ENCODE measurements at places on chromosomes 2 and 18.
A peak's percentile ranks its signal among the peaks of the same experiment; 100 is the strongest.

GRCh38 chr2:234579231-234579962, 82.5 kb upstream of the ARL4C start:
- no peak for DNase-seq

- DNase-seq, result no peak
Measured at GRCh38 chr2:56117764-56118163, 66.0 kb upstream of the CCDC85A start.

- no peak for DNase-seq
Measured at GRCh38 chr2:1156531-1156930, 205.9 kb downstream of the SNTG2 start.

- DNase-seq, result no peak
Measured at GRCh38 chr18:46518438-46518837, 138.6 kb downstream of the LOXHD1 start.

- no peak for DNase-seq
Measured at GRCh38 chr2:237603718-237604362, 13.3 kb upstream of the RAB17 start.

- DNase-seq, result no peak
Measured at GRCh38 chr2:127580167-127581049, 44.9 kb downstream of the MYO7B start.

DNA sequence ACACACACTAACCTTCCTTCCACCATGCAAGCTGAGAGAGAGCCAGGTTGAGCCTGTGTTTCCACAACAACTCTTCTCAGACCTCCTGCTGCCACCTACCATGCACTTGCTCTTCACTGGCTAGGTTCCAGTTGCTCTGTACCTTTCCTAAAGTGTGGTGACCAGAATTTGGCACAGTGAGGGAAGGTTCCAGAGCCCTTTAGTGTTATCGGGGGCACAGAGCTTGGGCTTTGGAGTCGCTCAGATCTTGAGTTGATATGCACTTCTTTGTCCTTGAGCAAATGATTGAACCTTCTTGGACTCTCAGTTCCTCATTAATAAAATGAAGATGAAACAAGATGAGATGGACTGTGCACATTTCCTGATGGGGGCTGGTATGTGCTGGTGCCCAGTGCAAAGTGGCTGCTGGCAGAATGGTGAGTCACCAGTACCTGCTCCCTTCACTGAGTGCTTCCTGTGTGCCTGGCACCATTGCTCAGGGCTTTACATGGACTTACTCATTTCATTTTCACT, 47.1 kb downstream of the NEDD4L start:
- no peak for DNase-seq

DNA sequence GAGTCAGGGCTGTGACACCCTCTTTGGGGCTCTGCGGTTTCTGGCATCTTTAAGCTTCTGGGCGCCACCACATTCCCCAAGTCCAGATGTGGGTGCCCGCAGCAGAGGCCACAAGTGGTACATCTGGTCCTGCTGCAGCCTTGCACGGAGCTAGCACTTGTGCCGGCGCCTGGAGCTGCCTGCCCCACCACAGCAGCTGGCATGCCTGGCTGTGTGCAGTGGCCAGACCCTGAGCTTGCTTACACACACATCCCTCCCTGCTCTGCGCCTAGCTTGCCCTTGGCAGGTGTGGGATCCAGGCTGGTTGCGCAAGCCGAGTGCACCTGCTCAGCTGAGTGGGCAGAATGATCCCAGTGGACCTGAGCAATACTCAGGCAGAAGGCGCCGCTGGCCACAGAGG, 27.3 kb downstream of the SLC4A10 start:
- no peak for DNase-seq

DNA sequence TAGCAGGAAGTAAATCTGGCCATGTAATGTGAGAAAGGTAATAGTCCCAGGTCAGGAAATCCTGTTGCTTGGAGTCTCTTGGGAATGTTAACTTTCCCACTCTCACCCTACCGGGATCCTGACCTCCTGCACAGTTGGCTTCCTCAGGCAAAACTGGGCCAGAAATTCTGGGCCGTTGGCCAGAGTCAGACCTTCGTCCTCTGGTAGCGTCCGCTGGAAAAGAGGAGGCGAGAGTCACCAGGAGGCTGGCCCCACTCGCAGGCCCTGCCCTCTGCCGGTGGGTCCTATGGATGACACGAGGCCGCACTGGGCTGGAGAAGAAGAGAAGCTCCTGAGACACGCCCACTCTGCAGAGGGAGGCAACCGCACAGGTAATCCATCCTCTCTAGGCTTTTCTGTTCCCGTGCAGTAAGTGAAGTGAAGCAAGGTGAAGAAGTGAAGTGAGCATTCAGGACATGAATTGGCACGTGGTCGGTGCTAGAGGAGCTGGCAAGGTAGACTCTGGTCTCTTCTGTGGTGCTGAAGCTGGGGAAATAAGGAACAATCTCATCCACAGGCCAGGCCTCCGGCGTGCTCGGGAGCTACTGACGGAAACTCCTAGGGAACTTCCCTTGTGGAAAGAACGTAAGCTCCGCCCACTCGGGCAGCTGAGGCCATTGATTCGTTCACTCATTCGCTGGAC, 182.7 kb upstream of the GLI2 start:
- peak; percentile 13 for DNase-seq

GRCh38 chr2:54558188-54559005, 102.3 kb downstream of the SPTBN1 start:
- peak; percentile 62 for DNase-seq

DNA sequence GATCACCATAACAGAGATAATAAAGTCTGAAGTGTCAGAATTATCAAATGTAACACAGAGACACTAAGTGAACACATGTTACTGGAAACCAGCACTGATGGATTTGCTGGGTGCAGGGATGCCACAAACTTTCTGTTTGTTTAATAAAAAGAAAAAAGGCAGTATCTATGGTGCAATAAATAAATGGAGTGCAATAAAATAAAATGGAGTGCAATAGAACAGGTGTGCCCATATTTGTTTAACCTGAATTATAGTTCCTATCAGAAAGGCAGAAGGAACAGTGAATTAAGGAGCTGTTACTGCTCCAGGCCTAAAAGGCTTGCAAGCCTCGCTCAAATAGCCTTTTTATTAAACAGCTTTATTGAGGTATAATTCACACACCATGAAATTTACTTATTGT, 81.0 kb upstream of the KIDINS220 start:
- DNase-seq, result no peak

DNA sequence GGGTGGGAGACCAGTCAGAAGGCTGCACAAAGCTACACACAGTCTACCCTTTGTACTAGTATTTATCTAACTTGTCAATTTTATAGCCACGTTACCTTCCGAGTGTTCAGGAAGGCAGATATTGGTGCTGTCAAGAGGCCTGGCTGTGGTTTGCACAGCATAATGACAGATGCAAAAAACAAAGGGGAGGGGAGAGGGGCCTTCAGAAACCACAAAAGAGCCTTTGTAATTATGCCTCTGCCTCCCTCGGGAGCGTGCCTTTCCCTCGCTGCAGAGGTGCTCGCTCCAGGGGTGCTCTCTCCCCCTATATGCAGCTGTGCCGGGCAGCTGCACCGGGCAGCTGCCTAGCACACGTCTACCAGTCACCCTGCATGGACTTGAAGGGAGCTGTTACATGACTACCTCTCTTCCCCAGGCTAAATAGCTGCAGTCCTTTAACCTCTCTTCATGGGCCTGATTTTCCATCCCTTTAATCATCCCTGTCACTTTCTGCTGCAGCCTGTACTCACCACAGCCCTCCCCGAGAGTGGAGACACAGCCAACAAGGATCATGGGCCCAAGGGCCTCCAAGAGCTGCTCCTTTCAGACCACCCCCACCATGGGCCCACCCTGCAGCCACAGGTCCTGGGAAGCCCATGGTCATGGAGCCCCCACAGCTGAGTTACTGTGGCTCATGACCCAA, 168.4 kb upstream of the PKDCC start:
- no peak for DNase-seq

- no peak for DNase-seq
Measured at GRCh38 chr2:232857158-232857563, 12.9 kb upstream of the SNORC start.

DNA sequence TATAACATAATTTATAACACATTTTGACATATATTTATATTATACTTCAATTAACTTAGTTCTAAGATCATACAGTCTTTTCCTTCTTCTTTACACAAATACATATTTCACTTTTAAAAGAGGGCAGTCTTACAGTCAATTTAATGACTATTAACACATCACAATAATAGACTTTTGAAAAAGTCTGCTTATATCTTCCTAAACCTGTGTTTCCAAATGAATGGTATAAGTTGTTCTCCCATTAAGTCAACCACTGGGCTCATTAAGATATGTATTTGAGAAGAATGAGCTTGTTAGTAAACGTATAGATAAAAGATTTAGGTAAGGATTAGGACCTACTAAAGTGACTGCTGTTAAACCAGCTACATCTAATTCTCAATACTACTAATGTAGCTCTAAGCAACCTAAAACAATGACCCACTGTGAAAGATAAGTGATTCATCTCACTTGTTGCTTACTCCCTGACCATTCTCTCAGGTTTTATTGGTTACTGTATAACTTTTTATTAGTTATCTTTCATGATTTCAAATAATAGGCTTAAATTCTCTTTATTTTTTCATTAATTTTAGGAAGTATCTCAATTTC, 27.0 kb downstream of the SLC40A1 start:
- DNase-seq, result no peak

GRCh38 chr2:226649871-226650660, 149.6 kb downstream of the IRS1 start:
- peak; percentile 3 for DNase-seq

DNA sequence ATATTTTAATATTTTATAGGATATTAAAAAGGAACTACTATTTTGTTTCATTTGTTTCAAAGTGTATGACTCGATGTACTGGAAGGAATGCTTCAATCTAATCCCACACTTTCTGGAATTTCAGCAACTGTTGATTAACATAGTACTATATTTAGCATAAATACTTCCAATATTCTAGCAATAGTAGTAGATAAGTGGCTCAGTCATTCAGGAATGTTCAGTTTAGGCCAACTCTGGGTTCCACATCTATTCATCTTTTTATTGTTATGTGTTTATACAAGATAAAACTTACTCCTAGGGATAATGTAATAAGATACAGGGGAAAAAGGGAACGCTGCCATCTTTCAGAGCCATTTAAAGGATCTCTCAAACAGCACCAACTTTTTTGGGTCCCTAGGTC, 22.3 kb upstream of the ORC2 start:
- no peak for DNase-seq

- DNase-seq, result no peak
Measured at GRCh38 chr2:83959266-83959665, 499.8 kb downstream of the SUCLG1 start.

GRCh38 chr18:27712066-27712465, 464.9 kb downstream of the CDH2 start:
- no peak for DNase-seq

- no peak for DNase-seq
Measured at GRCh38 chr2:239827523-239827890, 197.6 kb downstream of the NDUFA10 start.

DNA sequence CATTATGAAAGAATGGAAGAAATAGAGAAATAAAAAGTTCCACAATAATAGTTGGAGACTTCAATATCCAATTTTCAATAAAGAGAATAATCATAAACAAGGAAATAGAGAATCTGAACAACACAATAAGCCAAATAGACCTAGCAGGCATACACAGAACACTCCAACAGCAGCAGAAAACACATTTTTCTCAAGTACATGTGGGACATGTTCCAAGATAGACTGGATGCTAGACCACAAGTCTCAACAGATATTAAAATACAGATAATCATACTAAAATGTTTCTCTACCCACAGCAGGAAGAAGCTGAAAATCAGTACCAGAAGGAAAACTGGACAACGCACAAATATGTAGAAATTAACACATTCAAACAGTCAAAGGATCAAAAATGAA, 113.9 kb downstream of the USP34 start:
- DNase-seq, result no peak

GRCh38 chr2:239829326-239829725, 195.8 kb downstream of the NDUFA10 start:
- no peak for DNase-seq

- DNase-seq, result no peak
Measured at GRCh38 chr2:1840046-1840445, 95.7 kb upstream of the PXDN start.

- DNase-seq, result no peak
Measured at GRCh38 chr2:30115981-30116285, 30.9 kb upstream of the YPEL5 start.

DNA sequence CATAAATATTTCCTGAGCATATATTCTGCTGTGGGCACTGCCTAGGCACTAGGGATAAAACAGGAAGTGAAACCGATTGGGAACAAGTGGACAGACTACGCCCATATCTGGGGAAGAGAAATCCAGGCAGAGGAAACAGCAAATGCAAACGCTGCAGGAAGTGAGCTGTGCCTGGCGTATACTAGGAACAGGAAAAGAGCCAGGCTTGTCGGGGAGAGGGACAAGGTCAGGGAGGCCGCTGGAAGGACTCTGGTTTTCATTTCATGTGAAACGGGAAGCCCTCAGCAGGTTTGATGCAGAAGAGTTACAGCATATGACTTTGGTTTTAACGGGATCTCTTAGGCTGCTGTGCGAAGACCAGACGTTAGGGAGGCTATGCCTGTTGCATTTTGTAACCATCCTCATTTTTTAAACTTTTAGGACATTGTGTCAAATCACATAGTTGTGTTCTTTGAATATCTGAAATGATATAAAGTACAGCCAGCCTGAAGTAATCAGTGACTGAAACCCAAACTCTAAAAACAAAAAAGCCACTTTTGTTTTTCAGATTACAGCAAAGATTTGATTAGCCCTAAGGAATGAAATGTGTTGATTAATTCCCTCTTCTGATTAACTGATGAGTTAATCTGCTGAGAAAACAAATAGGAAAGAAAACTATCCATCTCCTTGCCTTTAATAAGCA, 110.2 kb upstream of the PIEZO2 start:
- DNase-seq, result no peak

DNA sequence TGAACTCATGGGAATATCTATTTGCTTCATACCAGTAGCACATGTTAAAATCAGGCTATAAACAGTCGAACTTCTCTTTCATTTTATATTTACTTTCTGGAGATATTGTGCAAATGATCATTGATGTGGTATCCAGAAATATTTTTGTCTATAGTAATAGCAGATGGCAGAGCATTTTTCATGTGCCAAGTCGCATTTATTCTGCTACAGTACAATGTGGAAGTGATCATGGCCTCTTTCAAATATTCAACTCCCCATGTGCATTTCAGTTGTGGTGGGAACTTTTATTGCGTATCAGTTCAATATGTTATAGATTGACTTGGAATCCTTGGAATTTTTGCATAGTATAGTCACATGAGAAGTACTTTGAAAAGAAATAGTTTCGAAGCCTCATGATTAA, 57.4 kb downstream of the RHBDD1 start:
- no peak for DNase-seq

Measured in cerebellar cortex (tissue), 1 donor.